ENCODE measurements at places on chromosomes 11 and 22. TPM values are rescaled to one million over a fixed set of nuclear protein-coding genes. Genes with fewer than 3 reads are reported as not detected.

DNA sequence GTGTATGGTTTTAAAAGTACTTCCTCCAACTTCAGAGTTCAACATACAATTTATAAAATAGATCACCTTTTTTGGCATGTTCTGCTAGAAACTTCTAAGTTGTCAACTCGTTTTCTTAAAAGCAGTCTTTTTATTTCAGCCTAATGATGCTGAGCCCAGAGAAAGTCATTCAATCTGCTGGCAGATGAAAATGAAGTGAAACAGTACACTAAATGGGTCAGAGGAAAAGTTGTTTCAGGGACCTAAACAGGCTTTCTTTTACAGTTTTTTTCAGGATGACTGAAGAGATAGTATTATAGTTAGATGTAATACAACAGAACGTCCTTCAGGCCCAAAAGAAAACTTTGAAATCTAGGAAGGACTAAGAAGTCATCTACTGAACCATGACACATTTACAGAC lies 842.7 kb upstream of the CCDC90B start:
- DNase-seq = no peak

DNA sequence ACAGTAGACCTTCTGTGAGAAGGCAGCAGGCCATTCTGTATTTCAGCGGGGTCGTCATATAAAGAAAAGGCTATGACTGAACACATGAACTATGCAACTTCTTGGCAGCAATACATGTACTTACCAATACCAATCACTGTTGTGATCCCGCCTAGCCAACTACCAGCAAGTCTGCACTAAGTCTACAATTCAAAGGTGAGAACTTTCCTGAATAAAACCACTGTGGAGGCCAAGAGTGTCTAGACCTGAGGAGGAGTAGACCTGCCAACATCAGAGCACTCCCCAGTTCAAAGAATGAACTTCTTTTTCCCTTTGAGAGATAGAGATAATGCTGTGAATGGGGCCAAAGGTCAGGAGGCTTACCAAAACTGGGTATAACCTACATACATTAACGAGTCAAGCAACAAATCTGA lies 108.2 kb downstream of the SIK3 start:
- no peak for DNase-seq

LDHAL6A gene
- not detected for total RNA-seq

PAK1 gene
- total RNA-seq = 47.0 TPM

DNA sequence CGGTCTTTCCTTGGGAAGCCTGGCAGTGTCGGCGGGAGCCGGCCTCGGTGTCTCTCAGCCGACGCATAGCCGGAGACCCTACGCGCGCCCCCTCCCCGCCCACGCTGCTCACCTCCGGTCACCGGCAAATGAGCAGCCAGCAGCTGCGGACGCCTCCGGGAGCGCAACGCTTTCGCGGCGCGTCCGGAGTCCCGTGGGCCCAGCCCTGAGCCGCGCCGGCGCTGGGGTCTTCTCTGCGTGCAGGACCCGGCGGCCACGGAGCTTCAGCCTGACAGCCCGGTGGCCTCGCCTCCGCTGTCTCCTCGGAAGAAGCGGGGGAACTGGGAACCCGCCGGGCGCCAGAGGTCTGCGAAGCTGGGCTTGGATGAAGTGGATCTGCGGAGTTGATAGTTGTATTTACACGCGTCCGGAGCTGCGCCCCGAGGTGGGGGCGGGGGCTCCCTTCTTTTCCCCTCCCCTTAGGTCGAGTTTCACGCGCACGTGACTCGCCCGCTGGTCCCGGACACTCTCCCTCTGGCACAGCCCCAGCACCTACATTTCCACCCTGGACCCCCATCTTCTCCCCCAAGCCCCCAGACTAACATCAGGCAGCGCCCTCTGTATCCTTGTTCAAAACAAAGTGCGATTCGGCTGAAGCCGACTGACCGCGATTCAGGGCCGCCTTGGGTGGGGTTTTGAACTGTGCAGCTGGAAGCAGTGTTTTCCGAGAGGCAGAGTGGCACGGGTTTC lies at the start of gene SLC43A1:
TSS of gene SLC43A1 (minus strand) at position 371 of the 729 bp plus-strand sequence. CDS start 1,591 bp downstream, outside the sequence.
- DNase-seq = peak; percentile 69

- DNase-seq = no peak
Observed at GRCh38 chr11:126592496-126593410, 237.3 kb downstream of the ST3GAL4 start.

GRCh38 chr22:30402028-30402765 lies 5.4 kb downstream of the SEC14L2 start:
- no peak for DNase-seq

DNA sequence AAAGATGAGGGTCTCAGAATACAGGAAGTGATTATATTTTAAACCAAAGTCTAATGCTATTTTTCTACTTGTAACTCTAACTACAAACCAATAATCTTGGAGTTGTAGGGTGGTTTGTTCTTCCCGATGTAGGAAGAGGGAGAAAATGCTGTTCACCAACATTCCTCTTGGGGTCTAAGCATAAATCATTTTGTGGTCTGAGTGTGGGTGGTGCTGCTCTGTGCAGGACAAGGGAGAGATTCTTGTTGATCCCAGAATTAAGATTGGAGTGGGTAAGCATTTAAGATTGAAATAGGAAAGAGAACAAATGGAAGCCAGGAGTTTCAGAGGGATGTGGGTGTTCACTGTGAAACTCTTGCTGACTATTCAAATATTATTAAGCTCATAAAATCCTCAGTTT lies 38.6 kb upstream of the MMP13 start:
- no peak for DNase-seq
